Stimulated activated naive CD4-positive, alpha-beta T cell (primary cell): ENCODE measurements at places on chromosomes 11 and 22.

DNA sequence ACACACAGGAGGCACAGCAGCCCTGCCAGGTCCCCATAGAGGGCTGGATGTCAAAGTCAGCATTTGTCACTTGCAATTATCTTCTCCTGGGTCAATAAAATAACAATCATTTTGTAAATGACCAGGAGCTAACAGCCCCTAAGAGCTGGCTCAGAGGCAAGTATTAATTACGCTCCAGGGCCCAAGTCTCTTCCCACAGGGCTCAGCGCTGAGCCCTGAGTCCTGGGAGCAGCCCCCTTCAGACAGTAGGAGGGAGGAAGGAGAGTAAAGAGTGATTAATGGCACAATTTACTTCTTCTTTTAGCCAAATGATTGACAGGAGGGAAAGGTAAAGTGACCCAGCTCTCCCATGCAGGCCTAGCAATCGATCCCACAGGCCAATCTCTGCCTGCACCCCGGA is 99.0 kb upstream of the DRD2 start:
- DNase-seq = no peak

GRCh38 chr11:66181632-66182315 is 86.7 kb upstream of the RAB1B start:
- no peak for DNase-seq

DNA sequence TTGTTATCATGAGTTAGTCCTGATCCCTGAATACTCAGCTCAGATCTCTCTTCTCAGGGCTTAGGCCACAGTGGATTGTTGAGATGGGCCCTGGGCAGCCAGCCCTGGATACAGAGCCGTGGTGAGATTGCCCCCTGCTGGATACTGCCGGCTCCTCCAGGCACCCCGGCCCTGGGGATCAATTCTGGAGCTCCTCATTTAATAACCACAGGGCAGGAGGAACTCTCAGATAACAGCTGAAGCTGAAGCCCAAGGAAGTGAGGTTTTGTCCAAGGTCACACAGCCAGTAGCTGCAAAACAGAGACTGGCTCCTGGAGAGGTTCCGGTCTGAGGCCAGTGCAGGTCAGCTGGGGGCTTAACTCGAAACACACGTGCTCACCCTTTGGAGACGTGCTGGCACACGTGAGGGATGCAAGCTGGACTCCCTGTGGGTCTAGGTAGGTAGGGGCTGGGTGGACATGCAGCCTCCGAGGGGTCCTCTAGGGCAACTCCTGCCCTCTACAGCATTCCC is 16.0 kb downstream of the USH1C start:
- peak; percentile 17 for DNase-seq

GRCh38 chr22:46001046-46001425 is 24.1 kb upstream of the WNT7B start:
- DNase-seq = no peak

- DNase-seq = no peak
These were observed 172.7 kb downstream of the LRRC4C start for GRCh38 chr11:41286751-41287150.

DNA sequence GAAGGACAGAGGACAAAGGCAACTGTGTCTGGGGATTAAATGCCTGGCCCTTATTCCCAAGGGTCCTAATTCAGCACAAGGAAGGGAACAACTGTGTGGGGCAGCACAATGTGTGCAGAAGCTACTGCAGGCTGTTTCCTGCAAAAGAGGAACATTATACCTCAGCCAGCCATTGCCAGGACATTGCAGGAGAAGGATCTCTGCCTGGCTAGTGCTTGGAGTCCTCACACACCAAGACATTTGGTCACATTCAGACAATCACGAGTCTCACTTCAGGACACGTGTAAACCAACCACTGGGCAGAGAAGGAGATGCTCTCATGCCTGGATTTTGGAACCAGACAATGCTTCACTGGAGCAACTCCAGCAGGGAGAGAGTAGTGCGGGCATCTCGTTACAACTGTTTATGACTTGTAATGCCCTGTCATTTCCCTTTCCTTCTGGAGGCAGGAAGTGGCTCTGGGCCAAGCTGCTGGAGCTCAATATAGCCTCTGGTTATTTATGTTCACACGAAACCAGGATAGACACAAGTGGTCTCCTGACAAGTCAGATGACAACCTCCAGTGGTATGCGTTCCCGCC is 23.9 kb upstream of the ZC3H12C start:
- no peak for DNase-seq

GRCh38 chr11:35934981-35935380 is 8.9 kb upstream of the LDLRAD3 start:
- no peak for DNase-seq

- DNase-seq = no peak
These were observed 570.1 kb downstream of the BRD1 start for GRCh38 chr22:49257551-49257961.

DNA sequence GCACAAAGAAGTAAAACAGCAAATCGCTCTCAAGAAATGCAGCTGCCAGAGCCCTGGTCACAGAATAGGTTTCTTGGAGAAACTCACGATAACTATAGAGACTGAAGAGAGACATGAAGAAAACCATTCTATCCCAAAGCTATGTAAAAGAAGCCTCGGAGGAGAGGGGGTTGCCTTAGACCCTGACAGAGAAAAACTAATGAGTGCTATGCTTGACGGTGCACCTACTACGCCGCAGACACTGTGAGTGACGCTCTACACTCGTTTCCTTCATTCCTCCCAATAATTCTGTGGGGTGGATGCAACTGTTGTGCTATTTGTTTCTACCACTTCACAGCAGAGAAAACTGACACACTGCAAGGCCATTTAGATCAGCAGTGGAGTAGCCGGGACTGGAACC is 121.8 kb downstream of the ETS1 start:
- no peak for DNase-seq

DNA sequence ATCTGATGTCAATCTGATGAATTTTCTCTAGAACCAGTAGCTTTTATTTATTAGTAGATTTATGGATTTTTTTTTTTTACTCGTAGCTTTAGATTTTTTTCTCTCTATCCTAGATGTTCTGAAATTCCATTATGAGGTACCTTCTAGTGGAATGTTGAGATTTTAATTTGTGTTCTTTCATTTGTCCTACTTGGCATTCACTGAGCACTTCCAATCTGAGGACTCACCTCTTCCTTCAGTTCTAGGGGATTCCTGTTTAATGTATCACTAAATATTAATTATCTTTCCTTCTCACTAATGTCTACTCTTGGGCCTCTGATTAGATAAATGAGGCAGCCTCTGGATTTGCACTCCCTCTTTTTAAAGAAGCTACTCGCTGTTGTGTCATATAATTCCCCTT is 40.2 kb upstream of the WNT7B start:
- DNase-seq = no peak

DNA sequence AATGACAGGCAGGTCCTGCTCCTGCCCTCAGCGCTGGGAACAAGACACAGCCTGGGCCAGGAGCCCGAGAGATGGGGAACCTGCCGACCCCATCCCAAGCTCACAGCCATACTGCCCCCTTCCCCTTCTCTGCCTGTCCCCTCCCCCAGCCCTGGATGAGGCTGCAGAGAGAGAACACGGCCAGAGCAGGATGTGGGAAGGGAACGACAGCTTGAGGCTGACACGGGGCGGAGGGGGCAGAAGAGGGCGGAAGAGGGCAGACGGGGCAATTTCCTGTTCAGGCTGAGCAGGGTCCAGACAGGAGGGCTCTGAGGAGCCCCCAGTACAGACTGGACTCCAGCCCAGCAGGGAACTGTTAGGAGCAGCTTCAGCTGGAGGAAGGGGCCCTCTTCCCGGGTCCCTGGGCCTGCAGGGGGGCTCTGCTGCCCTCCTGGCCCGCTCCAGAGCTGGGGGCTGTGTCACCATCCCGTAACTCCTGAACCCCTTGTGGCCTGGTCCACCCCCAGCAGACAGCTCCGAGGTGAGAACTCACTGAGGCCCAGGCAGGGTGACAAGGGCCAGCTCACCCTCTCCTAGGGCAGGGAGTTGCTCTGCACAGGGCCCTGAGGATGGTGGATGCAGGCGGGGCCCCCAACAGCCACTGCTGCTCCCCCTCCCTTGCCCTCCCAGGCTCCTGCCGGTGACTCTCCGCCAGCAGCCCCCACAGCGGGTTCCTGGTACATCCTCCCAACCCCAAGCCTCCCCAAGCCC is 5.7 kb downstream of the CTSD start:
- peak; percentile 26 for DNase-seq

DNA sequence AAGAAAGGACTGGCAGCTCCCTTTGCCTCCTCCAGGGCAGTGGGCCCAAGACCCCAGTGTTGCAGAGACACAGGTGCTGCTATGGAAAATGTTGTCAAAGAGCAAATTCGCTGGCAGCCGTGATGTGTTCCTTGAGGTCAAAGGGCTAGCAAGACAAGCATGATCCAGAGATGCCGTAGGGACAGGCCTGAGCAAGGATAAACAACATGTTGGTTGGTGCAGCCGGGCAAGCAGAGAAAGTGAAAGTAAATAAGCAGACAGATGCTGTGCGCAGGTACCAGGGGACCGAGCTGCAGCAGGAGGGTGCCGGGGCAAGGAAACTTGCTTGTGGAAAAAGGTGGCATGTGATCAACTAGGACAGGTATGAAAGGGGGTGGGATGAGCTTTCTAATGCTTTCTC is 125.5 kb upstream of the NECTIN1 start:
- no peak for DNase-seq

DNA sequence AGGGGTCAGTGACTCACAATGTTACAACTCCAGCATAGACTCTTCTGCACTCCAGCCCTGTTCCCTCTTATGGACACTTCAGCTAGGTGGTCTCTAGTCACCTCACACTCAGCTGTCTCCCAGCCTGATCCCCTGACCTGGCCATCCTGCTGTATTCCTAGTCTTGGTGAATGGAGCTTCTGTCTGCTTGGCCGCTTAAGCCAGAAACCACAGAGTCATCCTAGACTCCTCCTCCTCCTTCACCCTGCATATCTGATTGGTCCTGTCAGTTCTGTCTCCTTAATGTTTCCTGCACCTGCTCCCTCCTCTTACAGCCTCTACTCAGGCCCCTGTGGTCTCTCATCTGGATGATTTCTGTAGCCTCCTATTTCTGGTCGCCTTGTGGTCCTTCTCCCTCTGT is 144.9 kb downstream of the HIPK3 start:
- no peak for DNase-seq

DNA sequence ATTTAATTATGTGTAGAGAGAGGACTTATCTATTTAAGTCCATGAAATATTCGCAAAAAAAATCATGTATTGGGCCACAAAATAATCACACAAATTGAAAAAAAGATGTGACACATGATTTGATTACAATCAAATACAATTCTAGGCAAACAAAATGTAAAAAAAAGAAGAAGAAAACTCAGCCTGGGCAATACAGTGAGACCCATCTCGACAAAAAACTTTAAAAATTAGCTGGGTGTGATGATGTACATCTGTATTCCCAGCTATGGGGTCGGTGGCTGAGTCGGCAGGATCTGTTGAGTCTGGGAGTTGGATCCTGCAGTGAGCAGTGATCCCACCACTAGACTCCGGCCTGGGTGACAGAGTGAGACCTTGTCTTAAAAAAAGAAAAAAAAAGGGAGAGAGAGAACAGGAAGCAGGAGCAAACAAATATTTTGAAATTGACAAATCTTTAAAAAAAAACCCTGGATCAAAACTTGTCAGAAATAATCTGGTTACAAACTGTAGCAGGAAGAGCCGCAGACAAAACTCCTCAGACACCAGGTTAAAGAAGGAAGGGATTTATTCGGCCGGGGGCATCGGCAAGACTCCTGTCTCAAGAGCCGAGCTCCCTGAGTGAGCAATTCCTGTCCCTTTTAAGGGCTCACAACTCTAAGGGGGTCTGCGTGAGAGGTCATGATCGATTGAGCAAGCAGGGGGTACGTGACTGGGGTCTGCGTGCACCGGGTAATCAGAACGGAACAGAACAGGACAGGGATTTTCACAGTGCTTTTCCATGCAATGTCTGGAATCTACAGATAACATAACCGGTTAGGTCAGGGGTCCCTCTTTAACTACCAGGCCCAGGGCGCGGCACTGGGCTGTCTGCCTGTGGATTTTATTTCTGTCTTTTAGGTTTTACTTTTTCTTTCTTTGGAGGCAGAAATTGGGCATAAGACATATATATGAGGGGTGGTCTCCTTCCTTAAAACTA is 3.3 kb upstream of the TYMP start:
- no peak for DNase-seq

DNA sequence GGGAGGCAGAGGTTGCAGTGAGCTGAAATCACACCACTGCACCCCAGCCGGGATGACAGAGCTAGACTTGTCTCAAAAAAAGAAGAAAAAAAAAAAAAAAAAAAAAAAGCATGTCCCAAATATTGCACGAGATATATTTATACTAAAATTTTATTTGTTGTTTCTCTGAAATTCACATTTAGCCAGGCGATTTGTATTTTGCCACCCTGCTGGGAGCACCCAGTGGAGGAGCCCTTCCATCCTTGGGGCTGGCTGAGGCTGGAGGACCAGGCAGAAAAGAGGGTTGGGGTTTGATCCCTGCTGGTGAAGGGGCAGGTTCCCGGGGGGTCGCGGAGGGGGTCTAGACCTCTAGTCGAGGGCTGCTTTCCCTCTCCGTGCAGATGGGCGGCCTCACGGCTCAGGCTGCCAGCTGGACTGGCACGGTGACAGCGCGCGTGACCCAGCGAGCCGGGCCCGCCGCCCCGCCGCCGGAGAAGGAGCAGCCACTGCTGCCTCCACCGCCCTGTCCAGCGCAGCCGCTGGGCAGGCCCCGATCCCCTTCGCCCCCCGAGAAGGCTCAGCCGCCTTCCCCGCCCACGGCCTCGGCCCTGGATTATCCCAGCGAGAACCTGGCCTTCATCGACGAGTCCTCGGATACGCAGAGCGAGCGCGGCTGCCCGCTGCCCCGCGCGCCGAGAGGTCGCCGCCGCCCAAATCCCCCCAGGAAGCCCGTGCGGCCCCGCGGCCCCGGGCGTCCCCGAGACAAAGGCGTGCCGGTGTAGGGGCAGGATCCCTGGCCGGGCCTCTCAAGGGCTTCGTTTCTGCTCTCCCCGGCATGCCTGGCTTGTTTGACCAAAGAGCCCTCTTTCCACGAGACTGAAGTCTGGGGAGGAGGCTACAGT is 952 bp upstream of the CATSPERZ start:
- DNase-seq = no peak

- DNase-seq = no peak
These were observed 16.3 kb downstream of the LTO1 start for GRCh38 chr11:69658626-69659450.

GRCh38 chr11:62273789-62274275 is 3.9 kb downstream of the SCGB2A2 start:
- no peak for DNase-seq

GRCh38 chr11:111730871-111731591 is 35.2 kb downstream of the PPP2R1B start:
- no peak for DNase-seq
